ENCODE measurements at places on chromosomes 7 and 10.

DNA sequence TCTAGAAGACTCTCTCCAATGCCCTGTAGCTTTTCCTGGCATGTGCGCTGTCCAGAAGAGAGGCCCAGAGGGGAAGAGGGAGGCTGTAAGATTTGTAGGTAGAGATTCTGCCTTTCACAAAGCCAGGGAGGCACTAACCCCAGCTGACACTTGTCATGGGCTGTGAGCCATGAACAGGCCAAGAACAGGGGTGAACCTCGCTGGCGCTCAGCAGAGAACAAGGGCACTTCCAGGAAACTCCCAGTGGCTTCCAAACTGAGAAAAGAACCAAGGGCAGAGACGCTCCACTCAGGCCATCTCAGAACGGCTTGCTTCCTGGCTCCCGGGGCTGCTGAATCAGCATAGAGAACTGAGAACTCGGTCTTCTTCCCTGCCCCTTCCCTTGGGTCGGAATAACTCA lies 257.8 kb upstream of the ZNF32 start:
- DNase-seq, result no peak

DNA sequence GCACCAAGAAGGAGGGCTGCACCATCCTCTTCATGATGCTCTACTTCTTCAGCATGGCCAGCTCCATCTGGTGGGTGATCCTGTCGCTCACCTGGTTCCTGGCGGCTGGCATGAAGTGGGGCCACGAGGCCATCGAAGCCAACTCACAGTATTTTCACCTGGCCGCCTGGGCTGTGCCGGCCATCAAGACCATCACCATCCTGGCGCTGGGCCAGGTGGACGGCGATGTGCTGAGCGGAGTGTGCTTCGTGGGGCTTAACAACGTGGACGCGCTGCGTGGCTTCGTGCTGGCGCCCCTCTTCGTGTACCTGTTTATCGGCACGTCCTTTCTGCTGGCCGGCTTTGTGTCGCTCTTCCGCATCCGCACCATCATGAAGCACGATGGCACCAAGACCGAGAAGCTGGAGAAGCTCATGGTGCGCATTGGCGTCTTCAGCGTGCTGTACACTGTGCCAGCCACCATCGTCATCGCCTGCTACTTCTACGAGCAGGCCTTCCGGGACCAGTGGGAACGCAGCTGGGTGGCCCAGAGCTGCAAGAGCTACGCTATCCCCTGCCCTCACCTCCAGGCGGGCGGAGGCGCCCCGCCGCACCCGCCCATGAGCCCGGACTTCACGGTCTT lies 1.9 kb downstream of the FZD1 start:
- DNase-seq, result peak; percentile 64

GRCh38 chr7:96330193-96330592 lies 8.3 kb upstream of the SLC25A13 start:
- DNase-seq, result peak; percentile 7

DNA sequence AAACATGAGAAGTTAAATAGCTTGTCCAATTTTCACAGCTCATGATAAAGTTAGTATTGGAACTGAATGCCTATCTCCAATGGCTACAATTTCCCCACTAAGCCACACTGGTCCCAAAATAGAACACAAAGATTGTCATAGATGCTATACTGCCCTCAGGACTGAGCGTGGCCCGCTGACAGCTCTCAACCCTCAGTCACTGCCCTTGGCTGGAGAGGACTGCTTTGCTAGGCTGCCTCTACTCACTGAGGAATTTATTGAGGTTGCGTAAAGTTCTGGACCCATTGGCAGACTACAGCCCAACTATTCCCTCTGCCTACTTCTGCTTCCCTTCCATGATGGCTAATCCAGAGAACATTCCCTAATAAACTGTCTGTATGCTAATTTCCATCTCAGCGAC lies 165.5 kb upstream of the BET1 start:
- DNase-seq, result no peak

GRCh38 chr10:17229717-17229966 lies 1.6 kb downstream of the VIM start:
- DNase-seq, result no peak

GRCh38 chr10:66192162-66192831 lies 733.5 kb upstream of the LRRTM3 start:
- DNase-seq, result no peak

- DNase-seq, result no peak
Observed at GRCh38 chr10:12650122-12650521, 300.8 kb downstream of the CAMK1D start.

- DNase-seq, result no peak
Observed at GRCh38 chr10:70490142-70490541, 11.6 kb downstream of the PALD1 start.

- no peak for DNase-seq
Observed at GRCh38 chr10:86962136-86962980, 4.0 kb downstream of the SNCG start.

DNA sequence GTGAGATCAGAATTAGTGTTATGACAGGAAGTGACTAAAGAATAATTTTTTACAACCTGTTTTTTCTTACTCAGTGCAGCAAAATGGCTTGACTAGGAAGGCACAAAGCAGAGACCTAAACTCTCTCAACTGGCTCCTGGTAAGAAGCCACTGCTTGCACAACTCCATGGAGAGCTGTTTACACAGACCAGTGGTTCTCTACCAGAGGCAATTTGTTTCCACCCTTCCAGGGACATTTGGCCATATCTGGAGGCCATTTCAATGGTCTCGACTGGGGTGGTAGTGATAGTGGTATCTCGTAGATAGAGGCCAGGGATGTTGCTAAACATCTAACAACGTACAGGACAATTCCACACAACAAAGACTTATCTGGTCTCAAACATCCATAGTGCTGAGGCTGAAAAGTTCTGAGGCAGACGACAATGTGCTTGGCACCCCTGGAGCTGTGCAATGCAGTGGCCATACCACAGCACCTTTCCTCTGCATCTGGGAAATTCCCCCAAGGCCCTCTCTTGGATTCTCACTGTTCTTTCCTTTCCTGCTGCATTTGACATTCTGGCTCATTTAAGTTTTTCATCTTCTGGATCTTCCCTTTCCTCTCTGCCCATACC lies 105.4 kb upstream of the LAMB4 start:
- peak; percentile 68 for DNase-seq

- no peak for DNase-seq
Observed at GRCh38 chr7:85614684-85615083, 427.8 kb upstream of the SEMA3D start.

- DNase-seq, result no peak
Observed at GRCh38 chr10:102923601-102924000, 5.5 kb downstream of the CNNM2 start.

- no peak for DNase-seq
Observed at GRCh38 chr7:103833401-103833800, 156.1 kb downstream of the RELN start.

DNA sequence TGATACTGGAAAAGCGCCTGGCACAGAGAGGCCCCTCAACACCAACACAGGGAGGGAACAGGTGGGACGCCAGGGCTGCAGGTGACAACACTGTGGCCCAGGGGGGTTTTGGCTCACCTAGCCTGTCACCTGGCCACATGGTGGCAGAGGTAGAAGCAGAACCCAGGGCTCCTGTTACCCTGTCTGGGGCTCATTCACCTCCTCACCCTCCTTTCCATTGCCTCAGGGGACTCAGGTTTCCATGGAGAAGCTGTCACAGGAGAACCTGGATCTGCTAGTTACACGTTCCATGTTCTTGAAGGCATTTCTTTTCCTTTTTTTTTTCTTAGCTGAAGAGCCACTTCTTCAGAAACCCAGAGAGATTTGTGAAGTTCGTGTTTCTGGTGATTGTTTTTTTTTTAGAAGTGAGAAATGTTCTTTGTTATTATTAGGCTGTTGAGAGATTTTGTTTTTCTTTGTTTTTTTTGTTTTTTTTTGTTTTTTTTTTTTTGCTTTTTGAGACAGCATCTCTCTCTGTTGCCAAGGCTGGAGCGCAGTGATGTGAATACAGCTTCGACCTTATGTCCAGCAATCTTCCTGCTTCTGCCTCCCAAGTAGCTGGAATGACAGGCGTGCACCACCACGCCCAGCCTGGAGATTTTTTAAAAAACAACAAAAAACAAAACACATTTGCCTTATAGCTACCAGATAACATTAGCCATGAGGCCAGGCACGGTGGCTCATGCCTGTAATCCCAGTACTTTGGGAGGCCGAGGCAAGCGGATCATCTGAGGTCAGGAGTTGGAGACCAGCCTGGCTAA lies 16.0 kb downstream of the DENND2A start:
- DNase-seq, result no peak

DNA sequence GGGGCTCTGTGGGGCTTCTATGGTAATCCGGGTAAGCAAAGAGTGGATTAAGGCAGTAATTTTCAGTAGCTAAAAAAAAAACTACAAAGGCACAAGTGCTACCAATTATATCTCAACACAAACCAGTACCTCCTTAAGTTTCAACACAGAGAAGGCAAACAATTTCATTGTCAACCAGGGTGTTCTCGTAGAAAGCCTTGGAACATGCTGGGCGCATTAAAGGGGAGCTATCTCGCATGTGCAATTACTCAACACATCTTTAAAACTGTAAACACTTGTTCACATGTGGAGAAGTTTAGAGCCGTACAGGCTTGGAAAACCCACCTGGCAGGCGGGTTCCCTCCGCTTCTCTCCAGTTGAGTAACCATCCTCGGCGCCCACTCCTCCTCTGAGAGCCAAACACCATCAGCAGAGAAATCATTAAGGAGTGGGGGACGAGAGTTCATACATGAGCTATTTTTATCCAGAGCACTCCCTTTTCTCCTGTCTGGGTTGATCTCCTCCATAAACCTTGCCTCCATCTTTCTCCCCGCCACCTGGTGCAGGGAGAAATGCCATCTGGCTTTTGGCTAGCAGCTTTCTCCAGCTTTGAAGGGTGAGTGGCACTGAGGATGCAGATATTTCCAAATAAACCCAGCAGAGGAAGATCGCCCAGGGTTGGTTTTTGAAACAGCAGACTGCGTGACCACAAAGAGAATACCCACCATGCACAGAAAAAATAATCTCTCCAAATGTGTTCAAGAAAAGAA lies 287.1 kb downstream of the WDR11 start:
- DNase-seq, result no peak

GRCh38 chr7:129497156-129497555 lies 5.2 kb upstream of the SMKR1 start:
- DNase-seq, result no peak

- DNase-seq, result peak; percentile 78
Observed at GRCh38 chr7:142813226-142813625, 41.6 kb upstream of the EPHB6 start.

DNA sequence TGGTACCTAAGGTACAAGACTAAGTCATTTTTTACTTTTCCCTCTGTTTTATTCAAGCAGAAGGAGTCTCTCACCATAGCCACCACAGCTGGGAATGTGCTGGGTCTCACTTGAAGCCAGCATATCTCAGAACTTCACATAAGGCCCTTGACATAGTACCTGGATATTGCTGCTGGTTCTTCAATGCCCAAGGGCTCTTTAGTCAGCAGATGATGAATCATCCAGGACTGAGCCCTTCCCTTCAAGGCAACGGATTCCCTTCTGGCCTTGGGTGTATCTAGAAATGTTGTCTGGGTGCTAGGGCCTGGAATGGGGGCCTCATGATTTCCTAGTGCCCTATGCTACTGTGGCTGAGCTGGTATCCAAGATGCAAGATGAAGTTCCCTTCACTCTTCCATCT lies 93.9 kb downstream of the ADCYAP1R1 start:
- no peak for DNase-seq

DNA sequence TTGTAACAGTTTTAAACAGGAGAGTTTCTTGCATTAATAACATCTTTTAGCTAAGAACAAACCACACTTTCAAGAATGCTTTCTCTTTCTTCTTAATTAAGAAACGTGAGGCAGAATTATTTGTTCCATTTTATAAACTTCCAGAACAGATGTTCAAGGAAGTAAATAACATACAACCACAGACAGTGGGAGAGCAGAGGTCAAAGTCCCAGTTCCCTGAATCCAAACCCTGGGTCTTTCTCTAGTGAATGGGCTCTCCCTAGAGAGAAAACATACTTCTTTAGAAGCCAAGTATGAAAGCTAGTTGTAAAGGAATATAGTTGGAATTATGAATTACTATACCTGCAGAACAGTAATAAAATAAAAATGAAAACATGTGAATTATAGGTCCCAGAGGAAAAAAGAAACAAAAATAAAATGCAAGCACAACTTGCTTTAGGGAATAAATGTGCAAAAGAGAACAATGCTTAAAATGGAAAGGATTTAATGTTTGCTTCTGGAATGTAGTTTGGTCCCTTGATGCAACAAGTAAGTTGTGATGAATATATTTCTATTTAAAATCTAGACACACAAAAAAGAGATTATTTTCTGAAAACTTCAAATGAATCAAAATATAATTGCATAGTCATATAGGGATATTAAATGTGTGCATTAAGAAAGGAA lies 6.0 kb downstream of the OR6B1 start:
- no peak for DNase-seq

GRCh38 chr7:120733835-120734234 lies 124.1 kb downstream of the TSPAN12 start:
- no peak for DNase-seq

DNA sequence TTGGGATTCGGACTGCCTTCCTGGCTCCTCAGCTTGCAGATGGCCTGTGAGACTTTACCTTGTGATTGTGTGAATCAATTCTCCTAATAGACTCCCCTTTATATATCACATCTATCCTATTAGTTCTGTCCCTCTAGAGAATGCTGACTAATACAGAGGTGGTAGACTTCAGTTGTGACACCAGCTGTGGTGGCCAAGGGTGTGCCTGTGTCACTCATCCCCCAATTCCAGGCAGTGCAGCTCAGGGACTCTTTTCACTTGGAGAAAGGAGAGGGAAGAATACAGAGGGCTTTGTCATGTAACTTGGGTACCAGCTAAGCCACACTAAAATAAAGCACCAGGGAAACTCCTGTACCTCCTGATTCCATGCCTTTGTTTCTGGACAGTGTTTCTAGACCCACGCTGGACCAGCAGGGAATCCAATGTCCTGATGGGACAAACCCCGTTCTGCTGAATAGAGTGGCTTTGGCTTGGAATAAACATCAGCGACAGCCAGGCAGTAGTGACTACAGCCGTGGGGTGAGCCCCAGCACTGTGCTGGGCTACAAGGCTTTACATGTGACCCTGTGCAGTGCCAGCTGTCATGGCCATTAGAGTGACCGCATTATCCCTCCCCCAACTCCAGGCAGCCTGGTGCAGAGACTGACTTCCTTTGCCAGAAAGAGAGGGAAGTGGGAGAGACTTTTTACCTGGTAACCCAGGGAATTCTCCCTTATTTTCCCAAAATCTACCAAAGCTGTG lies 233.6 kb downstream of the ANK3 start:
- no peak for DNase-seq

DNA sequence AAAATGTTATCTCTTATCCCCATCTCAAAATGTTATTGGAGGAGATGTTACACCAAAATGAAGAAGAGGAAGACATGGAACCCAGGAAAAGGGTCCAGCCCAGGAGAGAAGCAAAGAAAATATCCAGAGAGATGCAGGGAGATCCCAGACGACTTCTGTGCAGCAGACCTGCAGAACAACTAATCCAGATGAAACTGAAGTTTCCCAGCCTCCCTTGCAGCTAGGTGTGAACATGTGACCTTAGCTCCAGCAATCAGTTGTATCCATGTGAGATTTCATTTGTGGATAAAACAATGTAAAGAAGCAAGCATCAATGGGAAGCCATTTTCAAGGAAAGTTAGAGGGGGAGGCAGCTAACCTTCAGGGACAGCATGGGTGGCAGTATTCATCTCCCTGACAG lies 55.8 kb upstream of the NANOS1 start:
- no peak for DNase-seq

GRCh38 chr7:101731502-101732084 lies 85.8 kb upstream of the CUX1 start:
- no peak for DNase-seq
